ENCODE measurements at places on chromosomes 1 and 21. TPM values are rescaled to one million over a fixed set of nuclear protein-coding genes. Genes with fewer than 3 reads are reported as not detected.

DNA sequence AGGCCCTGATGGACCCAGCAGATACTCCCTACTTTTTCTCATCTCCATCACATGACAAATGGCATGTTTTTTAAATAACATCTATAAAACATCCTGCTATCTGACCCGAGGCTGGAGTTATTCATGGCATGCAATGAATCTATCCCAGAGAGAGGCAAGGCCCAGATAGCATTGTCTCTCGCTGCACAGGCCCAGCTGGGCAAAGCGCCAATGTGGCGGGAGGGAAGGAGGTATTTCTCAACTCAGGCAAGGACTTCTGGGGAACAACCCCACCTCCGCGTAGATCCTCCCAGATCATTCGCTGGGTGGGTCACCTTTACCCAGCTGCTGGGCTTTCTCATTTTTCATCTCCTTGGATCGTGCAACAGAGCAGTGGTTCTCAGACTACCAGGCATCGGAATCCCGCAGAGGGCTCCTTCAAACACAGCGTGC lies 59.8 kb downstream of the ERG start:
- DNase-seq = no peak

DNA sequence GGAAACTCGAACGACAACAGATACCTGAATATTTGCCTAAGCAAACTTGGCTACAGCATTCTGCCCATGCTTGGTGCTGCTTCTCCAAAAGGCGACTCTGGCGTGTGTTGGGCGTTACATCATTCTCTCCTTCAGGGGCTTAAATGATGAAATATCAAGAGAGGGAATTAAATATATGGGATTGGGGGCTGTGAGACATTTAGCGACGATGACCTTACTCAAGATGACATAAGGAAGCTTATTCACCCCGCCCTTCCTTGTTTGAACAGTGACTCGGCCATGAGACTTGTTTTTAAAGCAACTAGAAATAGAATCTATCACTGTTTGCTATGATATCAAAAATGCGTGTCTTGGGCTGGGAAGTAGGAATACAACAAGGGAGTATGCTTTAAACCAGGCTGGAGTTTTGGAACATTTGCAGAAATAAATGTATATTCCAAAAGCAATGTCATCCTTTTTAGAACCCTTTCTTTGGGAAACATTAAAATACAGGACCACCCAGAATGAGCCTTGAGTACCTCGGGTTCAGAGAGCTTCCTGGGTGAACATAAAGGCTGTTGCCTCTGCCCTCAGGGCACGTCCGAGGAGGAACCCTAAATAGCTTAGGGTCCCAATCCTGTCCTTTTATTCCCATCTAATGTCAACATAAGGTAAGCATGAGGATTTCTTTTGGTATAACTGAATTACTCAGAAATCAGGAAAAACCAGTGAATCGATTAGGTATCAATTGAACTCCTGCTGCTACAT lies 123.3 kb upstream of the SLC45A1 start:
- DNase-seq = no peak

GRCh38 chr1:72015006-72015405 lies 267.3 kb downstream of the NEGR1 start:
- no peak for DNase-seq

GRCh38 chr1:199979071-199979470 lies 48.4 kb upstream of the NR5A2 start:
- DNase-seq = no peak

DNA sequence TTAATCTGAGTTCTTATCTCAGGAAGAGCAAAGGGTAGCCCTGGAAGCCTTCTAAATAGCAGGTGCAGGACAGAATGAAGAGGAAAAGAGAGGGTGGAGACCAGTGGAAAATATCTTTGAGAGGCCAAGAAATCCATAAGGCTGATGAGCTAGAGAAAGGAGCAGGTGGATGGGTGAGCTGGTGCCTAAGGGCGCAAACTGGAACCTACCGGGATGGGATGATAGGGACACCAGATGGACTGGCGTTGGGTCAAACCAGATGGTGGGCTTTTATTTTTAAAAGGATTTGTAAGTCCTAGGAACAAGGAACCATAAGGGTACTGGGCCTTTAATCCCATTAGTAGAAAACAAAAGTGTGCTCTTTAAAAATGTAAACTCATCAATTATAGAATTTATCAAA lies 59.7 kb downstream of the RGL1 start:
- no peak for DNase-seq

DNA sequence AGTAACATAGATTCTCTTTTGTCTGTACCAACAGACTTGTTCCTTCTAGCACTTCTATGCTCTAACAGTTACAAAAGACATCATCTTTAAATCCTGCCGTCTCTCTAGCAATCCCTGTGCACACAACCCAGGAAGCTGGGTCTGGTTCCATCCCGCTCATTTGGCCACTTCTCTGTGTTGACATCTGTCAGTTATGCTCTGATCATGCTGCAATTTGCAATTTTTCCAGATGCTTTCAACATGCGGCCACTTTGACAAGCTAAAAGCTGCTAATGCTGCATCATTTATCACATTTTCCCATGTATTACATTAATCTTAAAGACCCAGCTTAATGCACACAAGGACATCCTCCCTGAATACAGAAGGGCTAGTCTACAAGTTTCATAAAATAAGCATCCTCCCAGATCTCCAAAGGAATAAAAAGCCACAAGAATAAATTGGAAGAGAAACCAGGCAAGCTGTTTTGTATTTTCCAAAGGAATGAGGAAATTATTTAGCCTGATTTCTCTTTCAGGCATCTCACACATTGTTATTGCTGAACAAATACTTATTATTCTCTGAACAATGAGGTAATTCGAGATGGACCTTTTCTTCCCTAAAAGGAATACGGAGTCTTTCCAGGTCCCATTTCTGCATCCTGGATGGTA lies 19.0 kb upstream of the LRRC52 start:
- no peak for DNase-seq

DNA sequence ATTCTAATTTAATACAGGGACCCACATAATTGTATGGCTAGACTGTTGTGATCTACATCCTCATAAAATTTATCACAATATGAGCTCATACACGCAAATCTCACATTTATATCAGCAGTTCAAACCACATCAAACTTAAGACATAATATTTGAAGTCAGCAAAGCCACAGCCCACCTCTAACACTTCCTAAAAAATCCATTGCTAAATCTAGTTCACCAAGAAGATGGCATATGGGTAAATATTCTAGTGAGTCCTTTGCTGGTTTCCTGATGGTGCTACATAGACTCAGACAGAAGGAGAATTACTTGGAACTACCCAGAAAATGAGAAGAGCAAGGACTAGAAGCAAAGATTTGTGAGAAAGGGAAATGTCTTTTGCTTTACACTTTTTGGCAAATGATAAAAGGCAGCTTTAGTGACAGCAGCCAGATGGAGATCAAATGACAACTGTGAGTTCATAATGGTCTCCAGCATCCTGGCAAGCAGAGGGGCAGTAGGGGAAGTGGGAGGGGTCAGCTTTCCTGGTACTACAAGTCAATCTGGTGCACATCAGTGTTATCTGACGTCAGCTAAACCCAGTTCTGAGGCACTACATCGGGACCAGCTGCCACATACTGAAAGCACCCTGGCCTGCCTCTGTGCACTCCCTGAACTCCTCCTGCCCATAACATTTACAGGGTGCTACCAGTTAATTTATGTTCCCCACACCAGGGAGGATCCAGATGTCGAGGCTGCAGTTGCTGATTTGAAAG lies 10.6 kb upstream of the GADD45A start:
- DNase-seq = no peak

DNA sequence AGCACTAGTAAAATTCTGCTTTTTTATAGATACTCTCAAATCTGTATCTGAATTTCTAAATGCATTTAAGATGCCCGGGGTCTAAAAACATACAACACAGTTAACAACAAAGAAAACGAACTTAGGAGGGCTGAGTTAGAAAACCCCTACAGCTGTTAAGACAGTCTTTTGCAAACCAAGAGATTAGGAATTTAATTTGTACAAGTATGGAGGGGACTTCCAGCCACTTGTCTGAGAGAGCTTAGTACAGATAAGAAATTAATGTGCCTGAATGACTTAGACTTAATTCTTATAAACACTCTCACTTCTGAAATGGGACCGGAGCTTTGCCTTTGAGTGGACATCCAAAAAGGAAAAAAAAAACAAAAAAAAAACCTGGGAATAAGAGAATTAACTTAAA lies 61.6 kb downstream of the SMYD3 start:
- no peak for DNase-seq

- no peak for DNase-seq
Observed at GRCh38 chr1:246579818-246580217, 13.6 kb downstream of the CNST start.

- DNase-seq = no peak
Observed at GRCh38 chr1:99738858-99739465, 27.5 kb downstream of the FRRS1 start.

DNA sequence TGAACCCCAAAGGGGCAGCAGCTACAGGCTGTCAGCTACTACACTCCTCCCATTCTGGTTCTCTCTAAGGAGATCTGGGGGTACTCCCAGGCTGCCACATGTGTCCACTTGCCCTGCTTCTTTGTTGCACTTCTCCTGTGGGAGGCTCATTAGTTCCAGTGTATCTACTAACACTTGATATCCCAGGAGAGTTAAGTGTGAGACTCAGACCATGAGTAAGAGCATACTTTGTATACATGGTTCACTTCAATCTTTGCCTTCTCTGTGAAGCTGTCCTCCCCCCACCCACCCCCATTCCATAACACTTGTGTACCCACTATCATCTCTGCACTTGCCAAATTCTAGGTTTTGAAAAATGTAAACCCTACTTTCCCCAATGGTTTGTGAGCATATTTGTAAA lies 34.9 kb upstream of the GADD45A start:
- no peak for DNase-seq

DNA sequence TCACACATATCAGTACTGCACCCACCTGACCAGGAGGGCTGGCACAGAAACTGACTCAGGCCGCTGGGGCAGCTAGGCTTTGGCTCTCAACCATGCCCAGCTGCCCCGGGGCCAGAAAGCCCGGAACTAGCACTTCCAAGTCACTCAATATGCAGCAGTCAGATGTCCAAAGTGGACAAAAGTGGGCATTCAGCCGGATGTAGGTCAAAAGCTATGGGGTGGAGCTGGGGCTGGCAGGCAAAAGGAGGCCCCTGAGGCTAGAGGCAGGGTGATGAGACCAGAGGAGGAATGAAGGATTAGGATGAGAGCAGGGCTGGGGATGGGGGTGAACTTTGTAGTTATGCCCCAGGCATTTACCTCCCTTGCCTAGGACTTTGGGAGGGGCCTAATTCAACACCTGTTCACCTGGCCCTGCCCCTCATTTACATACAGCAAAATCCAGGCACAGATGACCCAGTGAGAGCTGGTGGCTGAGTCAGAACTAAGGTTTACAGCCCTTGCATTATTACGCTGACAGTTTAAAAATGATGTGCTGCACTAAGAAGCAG lies 30.7 kb upstream of the EDN2 start:
- no peak for DNase-seq

DNA sequence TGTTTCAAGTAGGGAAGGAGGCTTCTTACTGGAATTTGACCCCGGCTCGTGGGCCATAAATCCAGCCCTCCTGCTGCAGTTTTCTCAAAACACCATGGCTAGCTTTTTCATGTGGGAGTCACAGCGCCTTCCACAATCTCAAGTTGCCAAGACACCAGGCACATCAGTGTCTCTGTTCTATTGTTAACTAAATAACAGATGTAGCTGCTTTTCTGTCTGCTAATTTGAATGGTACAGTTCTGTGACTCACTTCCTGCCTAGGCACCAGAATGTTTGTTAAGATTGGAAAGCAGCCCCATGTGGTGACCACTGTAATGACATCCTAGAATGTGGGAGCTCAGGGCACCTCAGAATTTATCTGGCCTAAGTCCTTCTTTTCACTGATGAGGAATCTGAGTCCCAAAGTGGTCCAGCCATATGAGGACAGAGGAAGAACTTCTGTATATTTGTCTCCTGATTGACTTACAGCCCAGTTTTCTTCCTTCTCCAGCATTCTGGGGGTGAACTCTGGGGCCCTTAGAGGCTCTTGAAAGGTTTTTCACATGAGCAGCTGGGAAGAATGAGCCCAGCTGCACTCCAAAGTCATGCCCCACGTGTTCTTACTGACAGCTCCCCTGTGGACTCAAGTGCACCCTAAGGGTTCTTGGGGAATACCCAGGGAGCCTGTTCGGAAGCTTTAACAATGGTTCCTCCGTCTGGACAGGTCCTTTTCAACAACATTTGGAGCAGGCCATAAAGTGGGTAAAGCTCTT lies 27.5 kb downstream of the TRIM45 start:
- DNase-seq = no peak

DNA sequence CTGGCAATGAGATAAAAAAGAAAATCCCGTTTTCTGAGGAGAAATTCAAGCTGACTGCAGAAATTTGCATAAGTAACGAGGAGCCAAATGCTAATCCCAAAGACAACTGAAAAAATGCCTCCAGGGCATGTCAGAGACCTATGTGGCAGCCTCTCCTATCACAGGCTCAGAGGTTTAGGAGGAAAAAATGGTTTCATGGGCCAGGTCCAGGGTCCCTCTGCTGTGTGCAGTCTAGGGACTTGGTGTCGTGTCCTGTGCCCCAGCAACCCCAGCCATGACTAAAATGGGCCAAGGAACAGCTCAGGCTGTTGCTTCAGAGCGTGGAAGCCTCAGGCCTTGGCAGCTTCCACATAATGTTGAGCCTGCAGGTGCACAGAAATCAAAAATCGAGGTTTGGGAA lies 456.5 kb downstream of the DPYD start:
- DNase-seq = no peak

DNA sequence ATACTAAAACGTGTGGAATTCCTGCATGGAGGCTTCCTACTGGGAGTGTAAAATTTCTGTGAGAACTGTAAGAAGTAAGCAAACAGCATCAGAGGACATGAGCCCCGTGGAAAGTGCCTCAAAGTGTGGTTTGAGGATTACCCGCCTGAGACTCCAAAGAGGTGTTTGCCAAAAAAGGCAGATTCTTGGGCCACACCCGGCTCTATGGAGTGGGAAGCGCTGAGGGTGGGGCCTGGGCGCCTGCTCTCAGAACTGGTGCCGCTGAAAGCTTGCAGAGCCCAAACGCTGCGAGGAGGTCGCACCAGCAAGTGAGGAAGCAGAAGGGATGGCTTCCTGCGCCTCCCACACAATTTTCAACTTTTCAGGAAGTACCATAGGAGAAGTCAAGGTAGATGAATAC lies 43.0 kb upstream of the PSEN2 start:
- no peak for DNase-seq

GRCh38 chr1:116521186-116521585 lies 49.6 kb downstream of the CD58 start:
- no peak for DNase-seq

DNA sequence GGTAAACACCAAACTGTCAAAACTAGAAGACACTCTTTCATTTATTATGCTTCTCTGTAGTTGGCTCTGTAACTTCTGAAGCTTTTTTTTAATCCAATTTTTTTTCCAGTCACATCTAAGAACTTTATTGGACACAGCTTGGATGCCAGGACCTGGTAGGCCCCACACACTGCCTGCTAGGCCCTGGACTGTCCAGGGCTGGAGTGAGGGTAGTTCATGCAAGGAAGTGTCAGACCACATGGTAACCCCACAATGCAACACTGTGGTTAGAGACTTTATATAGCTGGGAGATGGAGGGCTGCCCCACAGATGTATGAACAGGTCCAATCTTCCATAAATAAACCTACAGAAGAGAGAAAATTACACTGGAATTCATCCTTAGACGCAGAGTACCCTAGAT lies 7.1 kb downstream of the SLC2A1 start:
- DNase-seq = no peak

The GBP7 gene
- not detected for total RNA-seq

The OR2AK2 gene
- not detected for total RNA-seq

The SH3BGR gene
- total RNA-seq = 3.4 TPM

The FCRLB gene
- 0.48 TPM for total RNA-seq

The CRNN gene
- total RNA-seq = not detected

The PPM1J gene
- 0.61 TPM for total RNA-seq

The LCE2C gene
- not detected for total RNA-seq

The LRRC41 gene
- total RNA-seq = 70.0 TPM

The PTAFR gene
- total RNA-seq = 22.8 TPM

The NEGR1 gene
- 34.7 TPM for total RNA-seq

The ICOSLG gene
- 6.0 TPM for total RNA-seq

The SELL gene
- 23.0 TPM for total RNA-seq
